Activated CD8-positive, alpha-beta T cell treated with anti-CD3 and anti-CD28 coated beads for 36 hours (primary cell): ENCODE measurements at places on chromosomes 11 and 22. TPM values are rescaled to one million over a fixed set of nuclear protein-coding genes. Genes with fewer than 3 reads are reported as not detected.
A peak's percentile ranks its signal among the peaks of the same experiment; 100 is the strongest.

DNA sequence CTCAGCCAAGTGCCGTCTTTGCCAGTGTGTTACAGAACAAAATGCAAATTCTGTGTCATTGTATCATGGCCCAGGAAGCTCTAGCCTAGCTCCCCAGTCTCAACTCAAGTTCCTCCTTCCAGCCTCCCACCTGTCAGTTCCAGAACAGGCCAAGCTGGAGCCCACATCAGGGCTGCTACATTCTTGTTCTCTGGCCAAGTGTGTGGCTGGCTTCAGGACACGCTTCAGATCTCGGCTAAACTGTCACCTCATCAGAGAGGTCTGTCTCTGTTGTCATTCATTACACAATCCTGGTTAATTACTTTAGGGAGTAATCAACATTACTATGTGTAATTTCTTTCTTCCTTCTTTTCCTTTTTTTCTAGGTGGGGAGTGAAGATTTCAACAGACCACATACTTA lies 347.0 kb upstream of the SYN3 start:
- DNase-seq: no peak

The TMEM191C gene
- 2.7 TPM for total RNA-seq

GRCh38 chr22:40015358-40015976 lies 20.7 kb downstream of the FAM83F start:
- no peak for DNase-seq

GRCh38 chr11:65379698-65380459 lies 2.6 kb downstream of the SLC25A45 start:
- DNase-seq: no peak

The HTR3A gene
- total RNA-seq: not detected

- peak; percentile 39 for DNase-seq
Measured at GRCh38 chr22:37079158-37079557, 27.6 kb downstream of the KCTD17 start.

GRCh38 chr11:16902182-16902581 lies 112.0 kb downstream of the PLEKHA7 start:
- peak; percentile 72 for DNase-seq

The SHANK3 gene
- total RNA-seq: 0.22 TPM

GRCh38 chr11:106409671-106410070 lies 332.2 kb downstream of the AASDHPPT start:
- DNase-seq: no peak

DNA sequence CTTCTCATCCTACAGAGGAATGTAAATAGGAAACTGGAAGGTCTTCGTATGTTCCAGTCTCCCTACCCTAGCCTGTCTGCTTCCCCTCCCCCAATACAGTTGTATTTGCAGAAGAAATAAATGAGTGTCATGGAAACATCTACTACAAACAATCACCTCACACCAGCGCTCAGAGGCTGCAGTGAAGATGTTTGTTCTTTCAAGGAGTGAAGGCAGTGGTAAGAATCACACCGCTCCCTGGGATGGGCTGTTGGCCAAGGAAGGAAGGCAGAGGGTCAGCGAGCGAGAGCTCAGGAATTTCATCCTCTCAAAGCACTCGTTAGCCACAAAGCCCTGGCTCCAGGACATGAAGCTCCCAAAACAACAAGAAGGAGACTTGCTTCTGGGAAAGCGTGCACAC lies 1.1 kb upstream of the IGSF9B start:
- peak; percentile 22 for DNase-seq
